ENCODE measurements at places on chromosomes 6 and 20.

DNA sequence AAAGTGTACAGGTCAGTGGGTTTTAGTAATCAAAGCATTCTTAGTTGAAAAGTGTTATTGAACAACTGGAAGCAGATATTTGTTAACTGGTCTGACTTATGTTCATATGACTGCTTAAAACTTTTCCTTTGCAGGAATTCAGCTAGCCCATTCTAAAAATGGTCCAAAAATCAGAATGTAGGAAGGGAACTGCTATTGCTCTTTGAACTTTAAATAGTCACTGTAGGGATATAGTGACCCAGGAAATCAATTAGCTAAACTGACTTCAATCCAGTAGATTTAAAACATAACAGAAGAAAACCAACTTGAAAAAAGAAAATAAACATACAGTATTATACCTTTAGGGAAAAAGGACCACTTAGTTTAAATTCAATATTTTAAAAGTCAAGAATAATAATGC is 25.5 kb downstream of the AKAP12 start:
- DNase-seq: no peak

DNA sequence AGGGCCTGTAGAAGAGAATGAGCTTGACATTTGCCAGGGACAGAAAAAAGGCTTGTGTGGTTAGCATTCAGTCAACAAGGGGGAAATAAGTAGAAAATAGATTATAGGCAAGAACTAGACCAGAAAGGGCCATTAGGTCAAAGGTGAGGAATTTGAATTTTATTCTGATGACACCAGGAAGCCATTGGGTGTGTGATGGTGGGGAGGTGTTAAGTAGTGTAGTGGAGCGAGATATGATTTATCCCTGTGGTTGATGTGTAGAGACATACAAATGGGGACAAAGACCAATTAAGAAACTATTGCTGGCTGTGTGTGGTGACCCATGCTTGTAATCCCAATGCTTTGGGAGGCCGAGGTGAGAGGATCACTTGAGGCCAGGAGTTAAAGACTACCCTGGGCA is 11.0 kb downstream of the DSTN start:
- no peak for DNase-seq

- no peak for DNase-seq
These were observed 40.1 kb upstream of the LTV1 start for GRCh38 chr6:143802833-143803565.

DNA sequence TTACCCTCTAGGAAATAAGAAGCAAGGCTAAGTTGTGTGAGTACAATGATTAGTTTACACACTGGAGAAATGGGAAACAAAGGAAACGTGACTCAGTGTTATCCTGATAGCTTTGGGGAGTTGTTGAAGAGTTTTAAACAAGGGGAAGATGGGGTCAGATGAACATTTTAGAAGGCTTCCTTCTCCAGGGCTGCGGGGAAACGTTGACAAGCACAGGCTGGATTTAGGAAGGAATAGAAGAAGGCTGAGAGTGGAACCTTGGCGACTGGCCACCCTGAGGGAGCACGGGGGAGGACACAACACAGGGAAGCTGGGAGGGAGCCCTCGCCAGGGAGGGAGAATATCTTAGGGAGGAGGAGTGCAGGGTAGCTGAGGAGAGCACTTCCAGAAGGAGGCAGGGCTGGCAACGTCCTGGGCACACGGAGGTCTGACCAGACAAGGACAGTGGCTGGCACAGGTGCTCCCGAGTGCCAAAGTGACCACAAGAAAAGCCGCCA is 134.7 kb downstream of the AIG1 start:
- no peak for DNase-seq

DNA sequence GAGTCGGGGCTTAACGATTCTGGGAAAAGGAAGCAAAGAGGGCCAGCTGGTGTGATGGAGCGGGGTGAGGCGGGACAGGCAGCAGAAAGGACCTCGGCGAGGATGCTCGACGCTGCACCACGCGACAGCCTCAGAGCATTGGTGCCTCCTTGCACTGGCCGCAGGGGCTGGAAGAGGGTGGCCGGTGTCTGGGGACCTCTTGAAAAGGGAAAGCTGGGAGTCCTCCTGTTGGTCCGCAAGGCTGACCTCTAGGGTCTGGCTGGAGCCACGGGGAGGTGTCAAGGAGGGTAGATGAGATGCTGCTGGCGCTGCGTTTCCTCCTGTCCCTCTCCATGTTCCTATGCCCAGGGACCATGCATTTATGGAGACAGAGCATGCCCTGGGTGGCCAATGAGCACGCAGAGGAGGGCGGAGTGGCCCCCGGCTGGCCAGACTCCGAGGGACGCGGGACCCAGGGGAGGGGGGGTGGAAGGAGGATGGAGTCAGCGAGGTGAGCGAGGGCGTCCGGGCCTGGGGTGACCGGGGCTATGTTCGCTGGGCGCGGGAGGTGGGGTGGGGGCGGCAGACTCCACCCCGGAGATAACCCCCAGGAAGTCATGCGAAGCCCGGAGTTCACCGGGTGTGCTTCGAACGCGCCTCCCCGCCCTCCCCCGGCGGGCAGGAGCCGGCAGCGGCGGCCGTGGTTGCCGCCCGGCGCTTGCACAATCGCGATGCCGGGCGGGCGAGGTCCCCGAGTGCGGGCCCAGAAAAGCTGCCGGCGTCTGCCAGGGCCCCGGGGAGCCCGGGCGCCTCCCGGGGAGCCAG is at the start of gene CYP24A1:
TSS of gene CYP24A1 (minus strand) at position 334 of the 804 bp plus-strand sequence. CDS start 407 bp downstream, outside the sequence.
- no peak for DNase-seq

GRCh38 chr6:11304946-11305345 is 72.5 kb upstream of the NEDD9 start:
- no peak for DNase-seq

GRCh38 chr6:147449405-147450161 is 58.9 kb upstream of the SAMD5 start:
- DNase-seq: no peak

- no peak for DNase-seq
These were observed 2.8 kb upstream of the PHF20 start for GRCh38 chr20:35768731-35769664.

- no peak for DNase-seq
These were observed 12.3 kb downstream of the TGM2 start for GRCh38 chr20:38152621-38153221.

Data from effector memory CD8-positive, alpha-beta T cell (primary cell).